ENCODE measurements at places on chromosomes 11 and 22. TPM values are rescaled to one million over a fixed set of nuclear protein-coding genes. Genes with fewer than 3 reads are reported as not detected.

GRCh38 chr11:126415669-126416420 is 60.4 kb downstream of the ST3GAL4 start:
- peak; percentile 39 for DNase-seq

DNA sequence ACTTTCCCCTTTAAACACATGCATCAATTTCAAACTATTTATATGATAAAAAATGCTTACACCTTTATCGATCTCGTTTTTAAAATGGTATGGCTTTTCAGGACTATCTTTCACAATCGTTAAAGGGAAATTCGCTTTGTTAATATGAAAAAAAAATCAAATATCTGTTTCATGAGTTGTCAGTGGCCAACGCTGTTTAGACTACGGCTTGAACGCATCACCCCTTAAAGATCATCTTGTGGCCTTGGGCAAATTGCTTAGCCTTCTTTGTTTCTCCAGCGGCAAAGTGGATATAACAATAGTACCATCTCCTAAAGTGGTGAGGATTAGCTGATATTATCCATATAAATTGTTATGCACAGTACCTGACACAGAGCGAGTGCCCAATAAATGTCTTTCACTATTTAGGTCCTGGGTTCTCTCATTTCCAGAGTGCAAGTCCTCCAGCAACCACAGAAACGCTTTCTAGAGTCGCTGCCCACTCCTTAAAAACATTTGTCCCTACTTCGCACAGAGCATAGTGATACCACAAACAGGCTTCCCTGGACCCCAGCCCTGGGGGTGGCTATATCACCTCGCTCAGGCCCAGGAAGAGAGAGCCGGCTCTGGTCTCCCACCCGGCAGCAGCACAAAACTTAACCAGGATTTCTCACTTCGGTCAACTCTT is 904 bp downstream of the SLC35F2 start:
- DNase-seq: peak; percentile 13

GRCh38 chr11:114353443-114353842 is 46.9 kb downstream of the C11orf71 start:
- no peak for DNase-seq

DNA sequence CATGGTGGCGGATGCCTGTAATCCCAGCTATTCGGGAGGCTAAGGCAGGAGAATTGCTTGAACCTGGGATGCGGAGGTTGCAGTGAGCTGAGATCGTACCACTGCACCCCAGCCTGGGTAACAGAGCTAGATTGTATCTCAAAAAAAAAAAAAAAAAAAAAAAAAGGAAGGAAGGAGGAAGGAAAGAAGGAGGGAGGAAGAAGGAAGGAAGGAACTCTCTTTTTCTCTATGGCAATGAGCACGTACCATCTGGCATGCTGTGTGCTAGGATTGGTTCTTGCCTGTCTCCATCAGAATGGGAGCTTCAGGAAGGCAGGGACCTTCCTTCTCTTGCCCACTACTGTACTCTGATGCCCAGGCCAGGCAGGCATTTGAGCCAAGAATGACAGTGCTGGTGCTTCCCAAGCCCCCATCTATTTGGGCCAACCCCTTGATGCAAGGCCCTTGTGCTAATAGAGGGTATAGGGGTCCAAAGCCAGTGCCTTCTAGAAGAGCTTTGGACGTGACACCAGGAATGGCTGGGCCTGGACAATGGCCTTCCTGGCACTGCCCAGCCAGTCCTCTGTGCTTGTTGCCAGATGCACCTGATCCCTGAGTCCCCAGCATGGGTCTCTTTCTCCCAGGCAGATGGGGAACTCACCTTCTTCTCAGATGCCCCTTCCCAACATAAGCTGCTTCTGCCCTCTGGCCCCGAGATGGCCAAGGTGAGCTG is 10.6 kb upstream of the DGCR8 start:
- no peak for DNase-seq

- DNase-seq: no peak
Measured at GRCh38 chr11:85740481-85741400, 54.7 kb upstream of the CCDC89 start.

- DNase-seq: no peak
Measured at GRCh38 chr11:73859671-73860070, 17.0 kb downstream of the COA4 start.

DNA sequence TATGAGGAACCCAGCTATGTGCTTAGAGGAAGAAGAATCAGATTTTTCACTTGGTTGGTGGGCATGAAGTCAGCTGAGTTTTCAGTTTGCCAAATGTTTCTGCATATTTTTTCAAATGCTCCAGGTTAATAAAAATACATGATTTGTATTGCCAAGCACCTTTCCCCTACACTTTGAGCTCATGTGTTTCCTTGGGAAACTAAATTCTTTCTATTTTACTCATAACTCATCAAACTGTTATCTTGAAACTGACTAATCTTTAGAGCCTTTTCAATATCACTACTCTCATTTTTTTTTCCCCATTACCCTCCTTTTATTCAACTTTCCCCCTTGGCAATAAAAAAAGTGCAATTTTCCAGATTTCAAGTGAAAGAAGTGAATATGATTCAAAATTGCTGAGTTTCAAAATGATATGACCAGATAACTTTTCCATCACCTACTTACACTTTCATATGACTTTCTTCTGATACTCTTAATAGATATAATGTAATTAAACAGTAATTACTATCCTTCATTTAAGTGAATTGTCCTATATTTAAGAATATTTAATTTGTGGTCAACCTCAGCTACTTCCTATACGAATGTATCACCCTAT is 91.9 kb upstream of the SOX6 start:
- DNase-seq: no peak

DNA sequence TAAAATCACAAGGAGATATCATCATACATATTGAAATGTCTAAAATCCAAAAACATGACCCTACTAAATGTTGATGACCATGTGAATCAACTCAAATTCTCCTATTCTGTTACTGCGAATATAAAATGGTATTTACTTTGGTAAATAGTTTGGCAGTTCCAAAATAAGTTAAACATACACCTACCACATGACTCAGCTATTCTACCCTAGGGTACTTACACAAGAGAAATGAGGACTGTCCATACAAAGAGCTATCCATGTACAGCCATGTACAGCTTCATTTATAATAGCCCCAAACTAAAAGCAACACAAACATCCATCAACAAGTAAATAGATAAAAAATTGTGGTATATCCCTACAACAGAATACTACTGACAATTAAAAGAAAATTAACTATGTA is 346.1 kb upstream of the TENM4 start:
- DNase-seq: no peak

DNA sequence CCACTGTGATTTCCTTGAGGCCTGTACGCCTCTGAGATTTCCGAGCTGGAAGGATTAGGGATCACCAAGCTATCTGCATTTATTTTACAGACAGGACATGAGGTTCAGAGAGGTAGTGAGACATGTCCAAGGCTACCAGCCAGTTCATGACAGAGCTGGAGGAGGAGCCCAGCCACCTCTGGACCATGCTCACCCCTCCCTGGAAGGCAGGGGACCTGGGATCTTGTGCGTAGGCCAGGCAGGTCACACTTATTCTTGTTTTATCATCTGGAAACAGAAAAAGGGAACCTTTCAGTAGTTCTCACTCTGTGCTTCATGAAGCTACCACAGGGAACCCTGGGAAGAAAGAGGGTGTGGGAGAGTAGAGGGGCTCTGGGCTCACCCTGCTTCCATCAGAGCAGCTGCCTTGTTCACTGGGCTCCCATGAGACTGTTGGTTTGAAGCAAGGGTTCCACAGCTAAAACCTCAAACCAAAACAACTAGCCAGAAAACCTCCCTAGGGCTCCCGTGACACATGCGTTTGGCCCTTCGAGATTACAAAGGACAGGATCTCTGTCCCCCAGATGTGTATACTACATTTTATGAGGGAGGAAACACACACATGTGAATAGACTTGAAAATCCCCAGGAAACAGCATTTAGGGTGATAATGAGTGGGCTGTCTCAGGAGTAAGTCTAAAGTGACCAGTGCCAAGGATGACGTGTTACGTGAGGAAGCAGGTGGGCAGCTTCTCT is 106.4 kb downstream of the DSCAML1 start:
- DNase-seq: peak; percentile 8

- DNase-seq: peak; percentile 82
Measured at GRCh38 chr22:32796865-32797573, 4.5 kb upstream of the TIMP3 start.

DNA sequence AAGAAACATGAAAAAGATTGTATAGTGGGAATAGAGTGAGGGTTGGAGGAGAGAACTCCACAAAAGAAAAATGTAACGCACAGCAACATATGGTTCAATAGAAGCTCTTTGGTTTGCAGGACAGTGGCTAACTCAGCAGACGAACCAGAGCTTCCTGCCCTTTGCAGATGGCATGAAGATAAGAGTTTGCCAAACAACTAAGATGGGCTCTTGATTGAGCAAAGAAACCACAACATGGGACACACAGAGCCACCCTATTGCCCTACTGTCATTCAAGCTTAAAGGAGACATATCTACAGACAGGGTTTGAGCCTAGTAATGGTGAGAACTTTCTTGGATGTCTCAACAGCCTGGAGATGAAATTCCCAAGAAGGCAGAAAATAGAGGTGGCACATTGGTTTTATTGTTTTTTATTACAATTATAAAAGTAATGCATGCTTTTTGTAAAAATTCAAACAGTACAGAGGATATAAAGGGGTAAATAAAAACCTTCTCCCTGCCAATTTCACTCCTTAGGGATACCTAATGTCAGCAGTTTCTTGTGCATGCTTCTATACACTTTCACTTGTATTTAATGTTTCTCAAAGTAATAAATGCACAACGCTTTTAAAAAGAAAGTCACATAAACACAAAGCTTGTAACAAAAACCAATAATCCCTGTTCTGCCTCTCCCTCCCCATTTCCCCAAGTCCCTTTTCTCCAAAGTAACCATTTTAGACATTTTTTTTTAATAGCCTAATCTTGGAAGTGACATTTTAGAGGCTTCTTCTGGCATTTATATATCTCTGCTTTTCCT is 63.7 kb downstream of the COPB1 start:
- DNase-seq: no peak

GRCh38 chr11:126817523-126818450 is 182.8 kb downstream of the KIRREL3 start:
- DNase-seq: no peak

GRCh38 chr11:103871923-103872551 is 164.4 kb upstream of the DDI1 start:
- no peak for DNase-seq

DNA sequence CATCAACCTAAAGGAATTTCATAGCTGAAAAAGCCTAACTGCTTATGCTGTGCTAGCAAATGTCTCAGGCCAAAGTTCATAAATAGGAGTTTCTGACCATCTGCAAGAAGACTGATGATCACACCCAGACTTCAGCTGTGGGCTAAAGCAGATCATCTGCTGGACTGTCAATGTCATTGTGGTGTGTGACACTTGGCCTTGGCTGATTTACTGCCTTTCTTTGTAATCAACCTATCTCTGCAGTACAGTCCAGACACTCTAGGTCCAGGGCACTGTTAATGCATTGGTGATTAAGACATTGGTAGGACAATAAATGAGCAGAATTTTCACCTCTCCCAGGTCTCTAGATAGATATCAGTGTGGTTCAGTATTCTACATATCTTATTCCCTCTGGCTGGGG is 40.3 kb upstream of the SMCO4 start:
- DNase-seq: no peak

DNA sequence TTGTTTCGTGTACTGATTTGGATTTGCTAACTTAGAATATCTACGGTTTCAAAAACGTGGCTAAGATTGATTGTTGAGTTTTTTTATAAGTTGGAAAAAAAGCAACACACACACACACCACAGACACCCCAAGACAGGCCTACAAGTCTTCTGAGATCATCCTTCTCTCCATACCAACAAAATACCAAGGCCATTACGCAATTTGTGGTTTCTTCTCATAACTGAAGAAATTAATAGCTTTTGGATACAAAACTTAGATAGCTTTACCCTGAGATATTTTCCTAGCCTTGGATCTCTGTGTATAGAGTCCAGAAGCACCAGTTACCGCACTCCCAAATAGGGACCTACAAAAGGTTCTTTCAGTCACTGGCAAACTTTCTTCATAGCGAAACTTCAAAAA is 113.6 kb downstream of the SIK3 start:
- peak; percentile 96 for DNase-seq

DNA sequence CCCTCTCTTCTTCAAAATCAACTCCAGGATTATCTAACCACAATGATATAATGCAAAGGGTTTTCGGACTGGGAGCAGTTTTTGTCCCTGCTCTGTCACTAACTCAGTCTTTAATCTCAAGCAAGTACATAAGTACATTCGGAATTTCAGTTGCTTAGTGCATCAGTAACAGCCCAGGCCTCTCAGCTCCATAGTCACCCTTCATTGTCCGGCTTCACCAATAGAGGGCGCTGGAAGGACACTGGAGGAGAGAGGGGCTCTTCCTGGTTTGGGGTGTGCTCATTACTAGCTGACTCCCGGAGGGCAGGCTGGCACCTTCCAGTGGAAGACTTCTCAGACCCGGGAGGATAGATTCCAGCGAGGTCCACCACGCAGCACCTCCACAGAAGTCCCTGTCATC is 90.4 kb upstream of the PDGFD start:
- DNase-seq: peak; percentile 2

GRCh38 chr22:28009272-28009827 is 90.3 kb upstream of the PITPNB start:
- DNase-seq: peak; percentile 80

DNA sequence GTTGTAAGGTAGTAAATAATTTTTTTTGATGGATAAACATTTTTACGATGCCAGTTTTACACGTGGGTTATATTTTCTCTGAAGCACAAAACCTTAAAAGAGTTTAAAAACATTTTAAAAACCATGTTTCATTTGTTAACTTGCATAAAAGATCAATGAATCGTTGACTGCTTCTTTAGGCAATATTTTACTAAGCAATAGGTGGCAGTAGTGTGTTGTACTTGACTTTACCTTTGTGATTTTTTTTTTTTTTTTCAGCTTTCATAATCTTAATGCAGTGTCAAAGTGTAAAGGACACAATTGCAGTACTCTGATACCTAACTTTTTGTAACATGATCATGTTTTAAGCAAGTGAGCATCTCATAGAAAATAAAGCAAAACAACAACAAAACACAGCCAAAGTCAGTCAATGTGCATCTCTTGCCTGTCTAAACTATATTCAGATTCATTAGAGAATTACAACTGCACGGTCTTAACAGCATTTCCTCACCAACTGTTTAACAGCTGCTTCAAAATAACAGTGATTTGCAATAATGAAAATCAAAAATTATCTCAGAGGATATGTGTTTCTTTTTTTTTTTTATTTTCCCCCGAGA is 27.7 kb downstream of the DNAJC24 start:
- DNase-seq: peak; percentile 30

DNA sequence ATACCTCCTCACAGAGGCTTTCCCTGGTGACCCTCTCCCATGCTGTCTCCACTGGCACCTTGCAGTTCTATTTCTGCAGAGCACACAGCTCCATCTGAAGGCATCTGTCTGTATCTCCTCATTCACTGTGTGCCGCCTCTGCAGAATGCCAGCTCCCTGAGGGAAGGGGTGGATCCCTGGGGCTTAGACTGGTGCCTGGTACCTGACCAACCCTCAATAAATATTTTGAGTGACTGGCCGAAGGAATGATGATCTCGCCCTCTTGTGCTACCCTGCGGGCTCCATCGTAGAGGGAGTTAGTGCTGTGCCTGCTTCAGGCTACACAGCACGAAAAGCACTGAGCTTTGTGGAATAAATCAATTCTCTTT is 1.6 kb downstream of the CBX7 start:
- DNase-seq: no peak

Gene TRIM77
- total RNA-seq: not detected

Gene RAG1
- total RNA-seq: 0.32 TPM

Gene KCNQ1OT1
- total RNA-seq: 6.1 TPM

Gene APOA4
- not detected for total RNA-seq

Gene CCS
- total RNA-seq: 34.5 TPM

Gene MS4A15
- total RNA-seq: not detected

All from fibroblast of villous mesenchyme (primary cell).